ENCODE measurements at places on chromosomes 1 and 21. TPM values are rescaled to one million over a fixed set of nuclear protein-coding genes. Genes with fewer than 3 reads are reported as not detected.

DNA sequence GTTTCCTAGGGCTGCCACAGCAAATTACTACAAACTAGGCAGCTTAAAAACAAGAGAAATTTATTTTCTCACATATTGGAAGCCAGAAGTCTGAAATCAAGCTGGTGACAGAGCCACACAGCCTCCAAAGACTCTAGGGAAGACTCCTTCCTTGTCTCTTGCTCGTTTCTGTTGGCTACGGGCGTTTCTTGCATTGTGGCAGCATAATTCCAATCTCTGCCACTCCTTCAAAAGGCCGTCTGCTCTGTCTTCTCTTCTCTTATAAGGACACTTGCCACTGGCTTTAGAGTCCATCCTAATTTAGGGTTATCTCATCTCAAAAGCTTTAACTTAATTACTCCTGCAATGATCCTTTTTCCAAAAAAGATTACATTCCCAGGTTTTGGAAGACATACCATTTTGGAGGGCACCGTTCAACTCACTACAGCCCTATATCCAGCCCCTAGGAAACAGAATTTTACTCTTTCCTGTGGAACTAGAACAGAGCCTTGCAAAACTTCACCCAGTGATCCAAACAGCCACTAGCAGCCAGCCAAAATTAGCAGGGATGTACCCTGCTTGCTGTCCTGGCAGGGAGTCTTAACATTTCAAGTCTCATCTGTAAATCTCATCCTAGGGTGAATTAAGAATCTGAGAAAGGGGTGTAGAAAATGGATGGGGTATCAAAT lies 9.2 kb downstream of the STYXL2 start:
- no peak overlapping the region for H3K27ac ChIP-seq
- no peaks in the 10 kb centered on the region for H3K36me3 ChIP-seq
- no peaks in the 10 kb centered on the region for H3K4me1 ChIP-seq
- DNase-seq = no peak
- no peaks in the 10 kb centered on the region for H3K27me3 ChIP-seq

GRCh38 chr1:233617025-233617424 lies 3.1 kb downstream of the KCNK1 start:
- DNase-seq = no peak
- no peak overlapping the region for H3K4me3 ChIP-seq
- no peaks in the 10 kb centered on the region for H3K27me3 ChIP-seq
- no peak overlapping the region for H3K27ac ChIP-seq

DNA sequence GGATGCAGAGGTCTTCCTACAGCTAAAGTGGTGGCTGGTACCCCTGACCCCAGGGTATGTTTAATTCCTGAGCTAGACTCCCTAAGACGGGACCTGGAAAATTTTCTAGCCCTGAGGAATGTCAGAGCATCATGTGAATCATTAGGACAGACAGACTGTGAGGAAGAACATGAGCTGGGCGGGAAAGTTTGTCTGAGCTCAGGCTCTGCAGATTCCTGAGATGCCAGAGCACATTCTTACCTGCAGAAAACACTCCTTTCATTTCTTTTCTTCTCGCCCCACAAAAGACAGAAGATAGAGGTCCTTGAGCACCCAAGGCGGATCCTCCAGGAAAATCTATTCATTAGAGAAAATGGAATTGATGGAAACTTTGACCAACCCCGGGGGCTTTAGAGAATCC lies 6.5 kb downstream of the CAPN2 start:
- H3K36me3 ChIP-seq = peaks cover 3% of the 10 kb centered on the region
- H3K4me3 ChIP-seq = no peak overlapping the region
- no peak overlapping the region for H3K27ac ChIP-seq
- no peak for DNase-seq
- H3K4me1 ChIP-seq = peaks cover 21% of the 10 kb centered on the region
- H3K27me3 ChIP-seq = no peaks in the 10 kb centered on the region

GRCh38 chr1:63713041-63713440 lies 60.8 kb upstream of the ROR1 start:
- H3K27me3 ChIP-seq = no peaks in the 10 kb centered on the region
- DNase-seq = no peak
- H3K4me3 ChIP-seq = no peak overlapping the region
- H3K4me1 ChIP-seq = no peaks in the 10 kb centered on the region
- no peak overlapping the region for H3K27ac ChIP-seq

DNA sequence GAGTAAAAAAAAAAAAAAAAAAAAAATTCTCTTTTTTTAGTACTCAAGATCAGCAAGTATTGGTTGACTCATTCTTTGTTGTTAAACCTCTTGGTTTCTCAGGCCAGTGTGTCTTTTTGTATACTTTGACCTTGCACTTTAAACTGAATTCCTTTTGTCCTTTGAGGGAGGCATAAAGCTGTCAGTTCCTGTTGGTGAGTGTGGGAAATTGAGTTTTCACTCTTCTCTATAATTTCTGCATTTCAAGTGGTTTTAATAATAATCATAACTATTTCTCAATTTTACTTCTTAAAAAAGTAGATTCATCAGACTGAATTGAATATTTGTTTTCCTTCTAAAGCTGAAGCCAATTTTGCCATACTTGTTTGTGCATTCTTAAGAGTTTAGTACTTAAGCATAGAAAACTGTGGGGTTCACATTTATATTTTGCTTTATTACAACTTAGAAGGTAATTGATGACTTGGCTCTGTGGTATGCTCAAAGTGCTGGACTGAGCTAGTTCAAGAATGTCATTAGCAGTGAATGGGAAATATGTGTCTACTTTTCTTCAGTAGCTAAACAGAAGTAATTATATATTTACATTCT lies 43.4 kb downstream of the ITSN1 start:
- H3K27ac ChIP-seq = no peak overlapping the region
- no peak overlapping the region for H3K4me3 ChIP-seq
- H3K4me1 ChIP-seq = peaks cover 14% of the 10 kb centered on the region
- DNase-seq = no peak
- H3K36me3 ChIP-seq = no peaks in the 10 kb centered on the region
- H3K27me3 ChIP-seq = no peaks in the 10 kb centered on the region

DNA sequence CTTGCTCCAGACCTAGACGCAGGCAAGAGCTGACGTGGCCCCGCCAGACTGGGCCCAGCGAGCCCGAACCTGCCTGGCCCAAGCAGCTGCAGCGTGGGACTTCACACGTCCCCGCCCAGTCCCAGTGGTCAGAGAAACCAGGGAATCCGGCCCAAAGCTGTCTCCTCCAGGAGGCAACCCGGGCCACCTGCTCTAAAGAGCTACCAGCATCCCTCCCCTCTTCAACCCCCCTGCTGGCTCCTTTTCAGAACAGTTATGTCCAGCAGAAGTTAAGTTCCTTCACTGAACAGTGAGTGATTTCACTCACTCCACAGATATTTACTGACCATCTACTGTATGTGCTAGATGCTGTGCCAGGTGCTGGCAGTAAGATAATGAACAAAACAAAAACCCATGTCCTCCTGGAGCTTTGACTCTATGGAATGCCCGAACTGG lies 2.1 kb upstream of the EFNA1 start:
- no peak for DNase-seq
- no peak overlapping the region for H3K4me3 ChIP-seq
- H3K4me1 ChIP-seq = peaks cover 31% of the 10 kb centered on the region
- no peak overlapping the region for H3K27ac ChIP-seq
- H3K27me3 ChIP-seq = no peaks in the 10 kb centered on the region

GRCh38 chr1:211804915-211805314 lies 25.6 kb downstream of the LPGAT1 start:
- H3K27ac ChIP-seq = no peak overlapping the region
- H3K4me1 ChIP-seq = no peaks in the 10 kb centered on the region
- no peaks in the 10 kb centered on the region for H3K36me3 ChIP-seq
- no peaks in the 10 kb centered on the region for H3K27me3 ChIP-seq
- no peak overlapping the region for H3K4me3 ChIP-seq

DNA sequence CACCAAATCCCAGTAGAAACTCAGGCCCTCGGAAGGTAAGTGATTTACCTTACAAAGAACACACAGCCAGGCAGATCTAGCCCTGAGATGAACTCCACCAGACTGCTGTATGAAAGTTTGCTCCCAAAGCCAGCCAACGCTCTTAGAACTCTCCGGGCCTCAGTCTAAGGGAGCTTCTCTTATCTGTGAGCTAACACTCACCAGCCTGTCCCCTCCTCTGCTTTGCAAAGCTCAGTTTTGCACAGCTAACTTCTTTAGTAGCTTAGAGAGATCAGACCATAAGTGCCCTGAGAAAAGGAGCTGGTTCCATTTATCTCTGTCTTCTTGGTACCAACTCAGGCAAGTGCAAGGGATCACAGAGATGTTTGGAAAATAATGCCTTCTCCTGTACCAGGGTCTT lies 195.8 kb upstream of the JUN start:
- no peak overlapping the region for H3K27ac ChIP-seq
- no peak overlapping the region for H3K4me3 ChIP-seq
- no peak for DNase-seq
- H3K4me1 ChIP-seq = peaks cover 21% of the 10 kb centered on the region

GRCh38 chr1:227883641-227884301 lies 64.0 kb downstream of the WNT9A start:
- H3K4me1 ChIP-seq = peaks cover 17% of the 10 kb centered on the region
- H3K36me3 ChIP-seq = no peaks in the 10 kb centered on the region
- no peak for DNase-seq
- no peak overlapping the region for H3K27ac ChIP-seq
- no peak overlapping the region for H3K4me3 ChIP-seq
- no peaks in the 10 kb centered on the region for H3K27me3 ChIP-seq

DNA sequence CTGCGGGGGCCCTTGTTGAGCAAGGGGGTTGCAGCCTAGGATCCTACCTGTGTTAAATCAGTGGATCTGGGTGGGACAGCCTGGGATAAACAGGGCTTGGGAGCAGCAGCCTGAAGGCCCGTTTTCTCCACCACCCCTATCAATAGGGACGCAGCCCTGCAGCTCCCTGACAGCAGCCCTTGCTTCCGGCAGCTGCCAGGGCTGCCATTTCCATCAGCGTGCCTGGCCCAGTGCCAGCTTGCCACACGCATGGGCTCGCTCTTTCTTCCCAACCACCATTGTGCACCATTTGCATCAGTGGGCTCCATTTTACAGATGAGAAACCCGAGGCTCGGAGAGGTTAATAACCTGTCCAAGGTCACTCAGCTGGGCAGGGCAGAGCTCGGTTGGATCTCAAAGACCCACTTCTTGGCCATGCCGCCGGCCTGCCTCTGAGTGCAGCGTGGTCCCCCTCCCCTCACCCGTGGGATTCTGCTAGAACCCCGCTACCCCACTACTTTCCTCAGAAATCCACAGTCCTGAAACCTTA lies 3.8 kb downstream of the WNT4 start:
- H3K4me3 ChIP-seq = no peak overlapping the region
- no peaks in the 10 kb centered on the region for H3K27me3 ChIP-seq
- H3K27ac ChIP-seq = no peak overlapping the region
- peaks cover 4% of the 10 kb centered on the region for H3K4me1 ChIP-seq
- no peak for DNase-seq

GRCh38 chr1:175220853-175221556 lies 28.4 kb upstream of the KIAA0040 start:
- H3K4me1 ChIP-seq = no peaks in the 10 kb centered on the region
- no peak overlapping the region for H3K27ac ChIP-seq
- no peak overlapping the region for H3K4me3 ChIP-seq
- no peak for DNase-seq
- H3K36me3 ChIP-seq = no peaks in the 10 kb centered on the region
- no peaks in the 10 kb centered on the region for H3K27me3 ChIP-seq

DNA sequence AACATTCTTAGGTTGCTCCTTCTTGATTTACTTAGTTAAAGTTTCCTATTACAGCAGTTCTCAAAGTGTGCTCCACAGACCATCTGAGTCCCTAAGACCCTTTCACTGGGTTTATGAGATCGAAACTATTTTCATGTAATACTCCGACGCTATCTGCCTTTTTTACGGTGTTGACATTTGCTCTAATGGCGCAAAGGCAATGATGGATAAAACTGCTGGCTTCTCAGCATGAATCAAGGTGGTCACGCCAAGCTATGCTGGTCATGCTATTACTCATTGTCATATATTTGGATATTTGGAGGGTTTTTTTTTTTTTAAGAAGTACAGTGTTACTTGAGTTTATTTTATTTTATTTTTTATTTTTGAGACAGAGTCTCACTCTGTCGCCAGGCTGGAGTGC lies 235.1 kb downstream of the KIF26B start:
- H3K4me3 ChIP-seq = no peak overlapping the region
- H3K36me3 ChIP-seq = no peaks in the 10 kb centered on the region
- DNase-seq = no peak

The RABIF gene
- 19.1 TPM for total RNA-seq

The RBM8A gene
- total RNA-seq = 174 TPM

The TTC22 gene
- total RNA-seq = 2.4 TPM

The DEPDC1 gene
- total RNA-seq = 12.7 TPM

The LCE1F gene
- not detected for total RNA-seq

The RHD gene
- total RNA-seq = 0.50 TPM

The SMIM1 gene
- 205 TPM for total RNA-seq

The C1orf116 gene
- total RNA-seq = 0.31 TPM

The SH2D5 gene
- total RNA-seq = 4.2 TPM

The CD84 gene
- total RNA-seq = 6.4 TPM

The UBR4 gene
- 613 TPM for total RNA-seq

The IL24 gene
- total RNA-seq = not detected

The CD1E gene
- total RNA-seq = 1.3 TPM

Data from testis (tissue), 5 donors.